ENCODE measurements at places on chromosomes 5 and 9. TPM values are rescaled to one million over a fixed set of nuclear protein-coding genes. Genes with fewer than 3 reads are reported as not detected.

Gene BARHL1
- total RNA-seq = not detected

Gene SELENOP
- total RNA-seq = 0.18 TPM

Gene AK8
- total RNA-seq = 1.4 TPM

Gene IRGM
- total RNA-seq = 0.08 TPM

Gene POU5F2
- total RNA-seq = 0.01 TPM

Gene EGFLAM
- not detected for total RNA-seq

Gene CATSPER3
- 0.40 TPM for total RNA-seq

Gene CNTNAP3
- 7.3 TPM for total RNA-seq

Gene UBLCP1
- 33.1 TPM for total RNA-seq

Gene ZNF474
- total RNA-seq = 0.22 TPM

Gene IGIP
- total RNA-seq = 0.91 TPM

Gene NSA2
- 118 TPM for total RNA-seq

Data from A549 treated with CORT108297 at 1 μM for 4 hours (cell line).